ENCODE measurements at places on chromosomes 4 and X. TPM values are rescaled to one million over a fixed set of nuclear protein-coding genes. Genes with fewer than 3 reads are reported as not detected.

The ASB12 gene
- not detected for total RNA-seq

The SORCS2 gene
- 2.7 TPM for total RNA-seq

DNA sequence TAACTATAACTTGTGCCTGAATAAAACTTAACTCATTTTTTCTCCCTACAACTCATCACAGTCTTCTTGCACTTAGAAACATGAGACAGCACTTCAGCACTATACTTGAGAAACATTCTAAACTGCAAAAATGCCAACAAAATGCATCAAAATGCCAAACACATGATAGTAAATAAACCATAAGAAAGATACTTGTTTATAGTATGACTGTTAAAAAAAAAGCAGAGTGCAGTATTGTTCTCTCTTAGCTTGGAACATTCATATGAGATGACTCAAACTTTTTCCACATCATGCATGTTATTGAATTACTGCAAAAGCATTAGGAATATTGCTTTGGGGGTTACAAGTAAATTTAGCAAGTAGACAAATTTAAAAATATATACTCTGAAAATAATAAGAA is 135.7 kb upstream of the ANXA10 start:
- DNase-seq = no peak

DNA sequence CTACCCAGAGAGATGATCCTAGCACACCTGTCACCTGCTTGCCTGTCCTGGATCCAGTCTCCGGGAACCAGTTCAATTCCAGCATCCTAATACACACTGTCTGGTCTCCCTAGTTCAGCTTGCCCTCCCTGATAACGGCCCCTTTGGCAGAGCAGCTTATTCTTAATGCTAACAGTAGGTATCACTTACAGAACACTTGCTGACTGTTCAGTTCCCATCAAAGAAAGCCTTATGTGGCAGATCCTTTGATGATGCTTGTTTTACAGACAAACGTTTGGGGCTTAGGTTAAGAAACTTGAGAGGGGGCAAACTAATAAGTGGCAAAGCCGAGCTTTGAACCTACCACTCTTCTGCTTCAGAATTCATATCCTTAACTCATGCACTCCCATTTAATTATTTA is 890 bp downstream of the RASSF6 start:
- DNase-seq = no peak

- peak; percentile 15 for DNase-seq
Measured at GRCh38 chr4:129455482-129455881, 359.5 kb downstream of the C4orf33 start.

- no peak for DNase-seq
Measured at GRCh38 chr4:186698028-186698427, 25.6 kb downstream of the FAT1 start.

DNA sequence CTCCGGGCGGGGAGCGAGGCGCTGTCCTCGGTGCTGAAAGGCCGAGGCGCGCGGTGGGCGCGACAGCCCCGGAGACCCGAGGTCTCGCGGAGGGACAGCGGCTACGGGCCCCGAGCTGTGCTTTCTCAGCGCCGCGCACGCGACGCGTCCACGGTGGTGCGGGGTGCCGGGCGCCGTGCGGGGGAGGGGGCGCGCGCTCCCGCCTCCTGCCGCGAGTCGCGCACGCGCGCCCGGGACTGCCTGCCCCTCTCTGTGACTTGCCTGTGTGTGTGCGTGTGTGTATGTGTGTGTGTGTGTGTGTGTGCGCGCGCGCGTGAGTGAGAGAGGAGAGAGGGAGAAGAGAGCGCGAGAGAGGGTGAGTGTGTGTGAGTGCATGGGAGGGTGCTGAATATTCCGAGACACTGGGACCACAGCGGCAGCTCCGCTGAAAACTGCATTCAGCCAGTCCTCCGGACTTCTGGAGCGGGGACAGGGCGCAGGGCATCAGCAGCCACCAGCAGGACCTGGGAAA is at the start of gene GRIA2:
Gene GRIA2, plus strand, starts transcription at position 358 of the 511 bp plus-strand sequence. CDS start 315 bp downstream, outside the sequence.
- peak; percentile 78 for DNase-seq

- no peak for DNase-seq
Measured at GRCh38 chr4:145196747-145197146, 16.4 kb upstream of the OTUD4 start.

Data from lung (tissue), 17 donors.